ENCODE measurements at places on chromosomes 2 and 18.

GRCh38 chr2:44947028-44947375 is 5.5 kb downstream of the SIX3 start:
- no peak for DNase-seq

- peak; percentile 93 for DNase-seq
These were observed 230.6 kb upstream of the LRATD1 start for GRCh38 chr2:14401873-14402272.

DNA sequence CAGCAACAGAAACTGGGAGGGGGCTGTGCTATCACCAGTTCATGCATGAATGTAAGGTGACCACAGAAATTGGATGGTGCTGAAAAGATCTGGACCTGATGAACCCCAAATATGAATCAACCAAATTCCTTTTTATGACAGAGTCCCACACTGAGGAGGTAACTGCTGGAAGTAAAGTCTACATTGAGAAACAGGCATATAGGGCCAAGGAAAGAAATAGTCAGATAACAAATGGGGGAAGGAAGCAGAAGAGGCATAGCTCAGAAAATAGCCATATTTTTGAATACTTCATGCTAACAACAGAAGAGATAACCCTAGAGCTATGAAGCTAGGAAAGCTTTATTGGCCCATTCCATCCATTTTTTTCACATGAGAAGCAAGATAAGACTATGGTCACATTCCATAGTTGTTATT is 25.8 kb downstream of the ZC3H6 start:
- no peak for DNase-seq

DNA sequence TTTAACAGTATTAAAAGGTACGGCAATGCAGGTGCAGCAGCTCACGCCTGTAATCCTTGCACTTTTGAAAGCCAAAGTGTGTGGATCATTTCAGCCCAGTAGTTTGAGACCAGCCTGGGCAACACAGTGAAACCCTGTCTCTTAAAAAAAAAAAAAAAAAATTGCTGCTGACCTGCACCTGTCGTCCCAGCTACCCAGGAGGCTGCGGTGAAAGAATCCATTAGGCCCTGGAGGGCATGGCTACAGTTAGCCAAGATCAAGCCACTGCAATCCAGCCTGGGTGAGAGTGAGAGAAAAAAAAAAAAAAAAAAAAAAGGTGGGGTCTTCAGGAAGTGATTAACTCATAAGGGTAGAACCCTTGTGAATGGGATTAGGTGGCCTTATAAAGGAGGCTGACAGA is 12.8 kb downstream of the CUL3 start:
- DNase-seq, result no peak

- no peak for DNase-seq
These were observed 422.9 kb downstream of the ARHGAP15 start for GRCh38 chr2:143551971-143552650.

GRCh38 chr2:8677646-8678592 is 3.9 kb upstream of the ID2 start:
- peak; percentile 80 for DNase-seq

GRCh38 chr2:167729911-167730310 is 517.5 kb downstream of the STK39 start:
- DNase-seq, result peak; percentile 64

DNA sequence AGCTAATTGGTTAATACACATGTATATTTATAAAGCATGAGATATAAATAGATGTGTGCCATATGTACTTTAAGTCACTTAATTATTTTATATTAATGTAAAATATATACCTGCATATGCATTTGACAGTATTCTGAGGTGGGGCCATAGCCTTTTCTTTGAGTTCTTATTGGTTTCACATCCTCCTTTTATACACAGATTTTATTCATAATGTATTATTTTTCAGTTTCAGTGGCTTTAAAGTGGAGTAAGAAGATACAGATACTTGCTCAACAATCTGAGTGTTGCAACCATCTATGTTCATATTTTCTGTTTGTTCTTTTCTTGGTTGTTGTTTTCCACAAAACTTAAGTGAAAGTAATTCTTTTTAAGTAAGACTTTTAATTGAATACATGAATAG is 436.5 kb downstream of the RND3 start:
- no peak for DNase-seq

DNA sequence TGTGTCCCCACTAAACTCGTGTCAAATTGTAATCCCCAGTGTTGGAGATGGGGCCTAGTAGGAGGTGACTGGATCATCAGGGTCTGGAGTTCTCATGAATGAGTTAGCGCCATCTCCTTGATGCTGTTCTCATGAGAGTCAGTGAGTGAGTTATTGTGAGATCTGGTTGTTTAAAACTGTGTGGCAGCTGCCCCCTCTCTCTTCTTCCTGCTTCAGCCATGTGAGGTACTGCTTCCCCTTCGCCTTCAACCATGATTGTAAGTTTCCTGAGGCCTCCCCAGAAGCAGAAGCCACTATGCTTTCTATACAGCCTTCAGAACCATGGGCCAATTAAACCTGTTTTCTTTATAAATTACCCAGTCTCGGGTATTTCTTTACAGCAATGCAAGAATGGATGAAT is 50.4 kb downstream of the AP1S3 start:
- DNase-seq, result no peak

- DNase-seq, result no peak
These were observed 27.5 kb downstream of the TSHZ1 start for GRCh38 chr18:75238100-75238499.

DNA sequence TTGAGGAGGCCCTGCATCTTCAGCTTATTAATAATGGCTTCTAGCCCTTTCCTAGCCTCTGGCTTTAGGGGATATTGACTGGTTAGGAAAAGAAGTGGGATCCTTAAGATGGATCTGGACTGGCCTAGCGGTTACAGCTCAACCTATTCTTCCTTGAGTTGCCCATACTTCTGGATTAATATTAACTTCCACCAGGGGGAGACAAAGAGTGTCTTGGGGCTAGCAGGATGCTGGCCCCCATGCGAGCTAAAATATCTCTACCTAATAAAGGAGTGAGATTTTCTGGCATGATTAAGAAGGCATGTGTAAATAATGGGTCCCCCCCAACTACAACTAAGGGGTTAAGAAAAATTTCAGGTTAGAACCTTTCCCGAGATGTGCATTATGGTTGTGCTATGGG is 23.2 kb upstream of the PLA2R1 start:
- DNase-seq, result no peak

DNA sequence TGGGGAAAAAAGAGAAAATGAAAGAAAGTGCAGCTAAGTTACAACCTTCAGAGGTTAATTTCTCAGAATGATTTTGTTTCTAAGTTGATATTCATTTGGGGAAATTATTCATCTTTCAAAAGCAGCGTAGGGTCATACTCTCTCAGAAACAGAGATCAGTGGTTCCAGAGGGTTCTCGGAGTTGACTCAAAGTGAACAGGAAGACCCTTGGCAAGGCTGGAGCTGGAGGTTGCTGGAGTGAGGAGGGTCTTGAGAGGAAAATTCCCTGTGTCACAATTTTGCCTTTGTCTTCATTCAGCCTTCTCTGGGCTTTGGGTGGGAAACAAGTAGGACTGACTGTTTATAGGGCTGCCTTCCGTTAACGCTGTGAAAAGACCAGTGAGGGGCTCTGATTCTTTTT is 168.2 kb downstream of the ICOS start:
- no peak for DNase-seq

DNA sequence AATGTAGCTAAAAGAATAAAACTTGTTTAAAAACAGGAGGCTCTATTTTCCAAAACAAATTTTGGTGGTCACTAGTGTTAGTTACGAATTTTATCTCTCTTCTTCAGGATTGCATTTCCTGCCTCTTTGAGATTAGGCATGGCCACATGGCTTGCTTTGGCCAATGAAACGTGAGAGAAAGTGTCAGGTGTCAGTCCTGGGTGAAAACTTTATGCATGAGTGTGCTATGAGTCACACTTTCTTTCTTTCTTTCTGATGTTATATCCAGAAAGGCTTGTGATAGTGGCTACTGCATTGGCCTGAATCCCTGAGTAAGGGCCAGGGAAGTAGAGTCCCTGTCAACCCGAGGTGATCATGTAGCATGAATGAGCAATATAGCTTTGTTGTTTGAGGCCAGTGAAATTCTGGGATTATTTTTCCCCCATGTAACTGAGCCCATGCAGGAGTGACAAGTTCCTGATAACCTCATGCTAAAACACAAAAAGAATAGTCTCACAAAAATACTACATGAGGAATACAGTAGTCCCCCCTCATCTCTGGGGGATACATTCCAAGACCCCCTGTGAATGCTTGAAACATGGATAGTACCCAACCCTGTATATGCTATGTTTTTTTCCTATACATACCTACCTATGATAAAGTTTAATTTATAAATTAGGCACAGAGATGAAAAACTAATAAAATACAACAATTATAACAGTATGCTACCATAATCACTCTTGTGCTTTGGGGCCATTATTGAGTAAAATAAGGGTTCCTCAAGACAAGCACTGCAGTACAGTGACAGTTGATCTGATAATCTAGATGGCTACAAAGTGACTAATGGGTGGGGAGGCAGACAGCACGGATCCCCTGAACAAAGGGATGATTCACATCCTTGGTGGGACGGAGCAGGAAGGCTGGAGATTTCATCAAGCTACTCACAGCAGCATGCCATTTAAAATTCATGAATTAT is 109.5 kb downstream of the CDC42EP3 start:
- no peak for DNase-seq

DNA sequence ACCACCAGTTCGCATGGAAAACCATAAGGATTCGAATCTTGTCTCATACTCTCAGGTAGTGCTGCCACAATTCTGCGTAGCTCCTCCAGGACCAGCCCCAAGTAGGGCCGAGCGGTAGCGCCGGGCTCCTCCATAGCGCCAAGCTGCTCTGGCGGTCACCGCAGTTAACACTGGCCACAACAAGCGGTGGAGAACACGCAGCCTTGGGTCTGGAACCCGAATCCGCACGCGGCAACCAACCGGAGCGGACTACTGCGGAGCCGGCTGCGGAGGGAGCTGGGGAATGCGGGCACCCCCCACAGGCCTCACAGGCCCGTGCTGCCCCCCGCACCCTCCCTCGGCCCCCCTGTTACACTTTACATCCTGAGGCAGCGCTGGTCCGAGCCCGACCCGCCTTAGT is 531.5 kb downstream of the STK39 start:
- DNase-seq, result no peak

DNA sequence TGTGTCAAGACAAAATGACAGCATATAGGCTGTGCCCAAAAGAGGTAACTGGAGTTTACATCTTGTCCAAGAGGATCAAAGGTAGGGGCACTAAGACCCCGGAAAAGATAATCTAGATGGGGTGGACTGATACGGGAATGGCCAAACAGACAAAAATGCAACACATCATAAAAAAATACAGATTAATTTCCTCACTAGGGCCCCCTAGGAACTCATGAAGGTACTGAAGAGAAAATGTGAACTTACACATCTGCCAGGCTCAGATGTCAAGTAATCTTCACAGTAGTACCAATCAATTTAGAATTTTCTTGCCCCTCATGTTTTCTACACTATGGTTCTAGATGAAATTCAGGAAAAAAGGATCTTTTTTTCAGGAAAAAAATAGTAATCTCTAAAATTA is 115.6 kb upstream of the REG3A start:
- no peak for DNase-seq

GRCh38 chr2:136131484-136131960 is 13.6 kb upstream of the CXCR4 start:
- DNase-seq, result no peak

GRCh38 chr18:48541026-48541746 is 2.4 kb downstream of the CTIF start:
- DNase-seq, result peak; percentile 54

DNA sequence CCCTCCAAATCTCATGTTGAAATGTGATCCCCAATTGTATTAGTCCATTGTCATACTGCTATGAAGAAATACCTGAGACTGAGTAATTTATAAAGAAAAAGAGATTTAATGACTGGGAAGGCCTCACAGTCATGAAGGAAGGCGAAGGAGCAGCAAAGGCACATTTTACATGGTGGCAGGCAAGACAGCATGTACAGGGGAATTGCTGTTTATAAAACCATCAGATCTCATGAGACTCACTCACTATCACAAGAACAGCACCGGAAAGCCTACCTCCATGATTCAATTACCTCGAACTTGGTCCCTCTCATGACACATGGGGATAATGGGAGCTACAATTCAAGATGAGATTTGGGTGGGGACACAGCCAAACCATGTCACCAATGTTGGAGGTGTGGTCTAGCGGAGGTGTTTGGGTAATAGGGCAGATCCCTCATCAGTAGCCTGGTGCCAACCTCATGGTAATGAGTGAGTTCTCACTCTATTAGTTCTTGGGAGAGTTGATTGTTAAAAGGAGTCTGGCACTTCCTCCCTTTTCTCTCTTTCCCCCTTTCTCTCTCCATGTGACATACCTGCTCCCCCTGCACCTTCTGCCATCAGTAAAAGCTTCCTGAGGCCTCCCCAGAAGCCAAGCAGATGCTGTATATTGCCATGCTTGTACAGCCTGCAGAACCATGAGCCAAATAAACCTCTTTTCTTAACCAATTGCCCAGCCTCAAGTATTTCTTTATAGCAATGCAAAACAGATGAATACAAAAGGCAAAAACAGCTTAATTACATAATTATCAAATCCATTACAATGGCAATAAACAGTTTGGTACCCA is 14.5 kb upstream of the FN1 start:
- no peak for DNase-seq

DNA sequence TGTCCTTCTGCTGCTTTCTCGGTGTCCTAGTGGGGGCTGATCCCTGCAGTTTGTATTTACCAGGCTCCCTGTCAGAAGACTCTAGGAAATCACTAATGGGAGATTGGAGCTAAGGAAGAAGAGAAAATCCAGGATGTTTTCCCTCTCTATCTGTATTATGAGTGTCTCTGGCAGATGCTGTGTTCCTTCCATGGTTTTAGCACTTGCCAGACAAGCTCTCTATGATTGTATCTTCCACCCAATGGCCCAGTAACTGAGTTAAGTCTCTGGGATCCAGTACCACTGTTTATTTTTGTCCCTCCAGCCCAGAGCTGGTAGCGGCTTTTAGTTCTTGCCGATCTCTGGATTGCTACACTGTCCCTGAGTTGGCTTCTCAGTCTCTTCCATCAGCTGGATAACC is 494.8 kb upstream of the SLC39A10 start:
- DNase-seq, result no peak

GRCh38 chr18:44651478-44651877 is 29.2 kb upstream of the SETBP1 start:
- no peak for DNase-seq

DNA sequence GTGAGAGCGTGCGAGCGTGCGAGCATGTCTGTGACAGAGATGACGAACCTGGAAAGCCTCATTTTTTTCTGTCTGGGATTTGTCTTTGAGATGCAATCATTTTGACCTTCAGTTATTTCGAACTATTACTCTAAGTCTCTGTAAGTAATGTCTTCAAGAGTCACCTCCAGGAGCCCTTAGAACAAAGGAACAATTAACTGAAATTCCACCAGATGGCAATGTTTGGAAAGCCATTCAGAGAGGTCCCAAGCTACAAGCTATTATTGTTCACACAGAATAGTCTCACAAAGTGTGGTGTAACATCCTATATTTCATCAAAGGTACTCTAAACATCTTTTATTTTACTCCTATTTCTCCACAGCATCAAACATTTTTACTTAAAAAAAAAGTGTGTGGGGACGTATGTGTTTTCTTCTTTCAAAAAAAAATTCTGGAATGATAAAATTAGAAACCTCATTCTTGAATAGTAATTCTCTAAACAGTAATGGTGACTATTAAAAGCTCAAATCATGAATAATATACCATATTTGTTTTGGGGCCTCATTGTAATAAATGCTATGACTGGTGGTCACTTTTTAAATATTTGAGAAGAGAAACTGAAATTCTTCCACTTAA is 35.1 kb upstream of the MAPRE2 start:
- DNase-seq, result peak; percentile 48
